Fibroblast of skin of left biceps (primary cell): ENCODE measurements at places on chromosomes 1 and 21.
A peak's percentile ranks its signal among the peaks of the same experiment; 100 is the strongest.

DNA sequence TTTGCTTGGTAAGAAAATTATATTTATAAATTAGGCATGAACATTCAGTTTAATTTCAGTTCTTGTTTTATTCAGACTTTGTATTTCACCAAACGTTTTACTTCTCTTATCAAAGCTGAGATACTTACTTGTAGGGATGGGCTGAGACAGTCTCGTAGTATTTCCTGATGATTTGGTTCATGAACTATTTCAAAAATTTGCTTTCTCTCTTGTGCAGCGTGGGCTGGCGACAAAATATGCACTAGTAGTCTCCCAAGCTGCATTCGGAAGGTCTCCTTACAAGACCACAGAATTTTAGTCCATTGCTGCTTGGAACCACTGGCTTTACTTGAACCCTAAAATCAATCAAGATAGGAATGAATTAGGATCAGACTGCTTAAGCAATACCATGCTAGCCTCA is 91.7 kb upstream of the GNG4 start:
- peak; percentile 72 for DNase-seq

- no peak for DNase-seq
Observed at GRCh38 chr1:18079941-18080735, 27.5 kb upstream of the IGSF21 start.

DNA sequence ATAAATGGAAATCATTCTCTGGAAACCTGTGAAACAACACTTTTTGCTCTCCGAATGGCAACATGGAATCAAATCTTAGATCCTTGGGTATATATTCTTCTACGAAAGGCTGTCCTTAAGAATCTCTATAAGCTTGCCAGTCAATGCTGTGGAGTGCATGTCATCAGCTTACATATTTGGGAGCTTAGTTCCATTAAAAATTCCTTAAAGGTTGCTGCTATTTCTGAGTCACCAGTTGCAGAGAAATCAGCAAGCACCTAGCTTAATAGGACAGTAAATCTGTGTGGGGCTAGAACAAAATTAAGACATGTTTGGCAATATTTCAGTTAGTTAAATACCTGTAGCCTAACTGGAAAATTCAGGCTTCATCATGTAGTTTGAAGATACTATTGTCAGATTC is 45.7 kb downstream of the PTGFR start:
- DNase-seq: no peak

DNA sequence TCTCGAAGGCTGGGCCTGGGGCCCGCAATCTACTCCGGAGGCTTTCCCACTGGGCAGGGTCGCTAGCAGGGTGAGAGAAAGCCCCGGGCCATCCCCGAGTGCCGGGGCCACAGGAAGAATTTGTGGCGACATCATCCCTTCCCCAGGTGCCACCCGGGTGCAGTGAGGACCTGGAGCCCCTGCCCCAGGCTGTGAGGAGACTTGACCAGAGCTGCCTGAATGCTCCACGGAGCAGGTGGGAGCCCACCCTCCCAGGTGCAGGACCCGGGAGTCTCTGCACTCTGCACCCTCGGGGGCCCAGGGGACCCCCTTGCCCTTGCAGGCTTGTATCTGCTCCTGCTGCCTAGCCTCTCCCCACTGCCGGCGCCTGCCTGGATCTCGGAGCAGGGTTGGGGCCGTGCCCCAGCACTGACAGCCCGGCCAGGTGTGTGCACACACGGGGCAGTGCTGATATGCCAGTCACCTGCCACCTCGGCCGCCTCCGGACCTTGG is 67.5 kb upstream of the RGS7 start:
- DNase-seq: no peak

DNA sequence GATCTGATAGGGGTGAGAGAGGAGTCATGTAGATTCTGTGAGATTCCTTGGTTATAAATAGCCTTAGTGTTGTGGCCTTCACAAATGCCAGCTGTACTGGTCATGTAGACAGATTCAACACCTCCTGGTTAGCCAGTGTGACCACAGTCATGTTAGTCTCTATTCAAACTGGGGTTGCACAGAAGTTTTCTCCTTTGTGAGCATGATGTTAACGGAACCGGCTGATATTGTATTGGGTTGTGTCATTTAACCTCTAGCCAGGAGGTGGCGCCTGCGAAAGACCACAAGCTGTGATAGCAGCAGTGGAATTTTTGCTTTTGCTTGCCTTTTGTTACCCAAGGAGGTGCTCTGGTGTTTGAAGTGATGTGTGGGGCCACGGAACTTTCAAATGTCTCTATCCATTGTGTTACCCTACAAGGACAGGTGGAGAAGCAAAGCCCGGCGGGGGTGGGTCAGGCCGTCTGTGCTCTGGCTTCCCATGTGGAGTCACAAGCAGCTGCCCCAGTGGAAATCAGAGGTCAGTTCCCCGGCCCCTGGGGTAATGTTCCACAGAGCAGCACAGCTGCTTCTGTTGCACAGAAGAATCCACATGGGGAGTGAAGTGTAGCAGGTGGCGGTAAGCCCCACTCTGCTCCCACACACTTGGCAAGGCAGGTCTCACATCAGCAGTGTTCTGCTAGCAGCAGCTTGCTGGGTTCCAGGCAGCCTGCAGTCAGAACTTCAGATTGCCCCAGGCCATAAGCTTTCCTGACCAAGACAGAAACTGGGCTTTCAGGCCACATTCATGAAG is 112.6 kb downstream of the ADAMTS1 start:
- peak; percentile 20 for DNase-seq

DNA sequence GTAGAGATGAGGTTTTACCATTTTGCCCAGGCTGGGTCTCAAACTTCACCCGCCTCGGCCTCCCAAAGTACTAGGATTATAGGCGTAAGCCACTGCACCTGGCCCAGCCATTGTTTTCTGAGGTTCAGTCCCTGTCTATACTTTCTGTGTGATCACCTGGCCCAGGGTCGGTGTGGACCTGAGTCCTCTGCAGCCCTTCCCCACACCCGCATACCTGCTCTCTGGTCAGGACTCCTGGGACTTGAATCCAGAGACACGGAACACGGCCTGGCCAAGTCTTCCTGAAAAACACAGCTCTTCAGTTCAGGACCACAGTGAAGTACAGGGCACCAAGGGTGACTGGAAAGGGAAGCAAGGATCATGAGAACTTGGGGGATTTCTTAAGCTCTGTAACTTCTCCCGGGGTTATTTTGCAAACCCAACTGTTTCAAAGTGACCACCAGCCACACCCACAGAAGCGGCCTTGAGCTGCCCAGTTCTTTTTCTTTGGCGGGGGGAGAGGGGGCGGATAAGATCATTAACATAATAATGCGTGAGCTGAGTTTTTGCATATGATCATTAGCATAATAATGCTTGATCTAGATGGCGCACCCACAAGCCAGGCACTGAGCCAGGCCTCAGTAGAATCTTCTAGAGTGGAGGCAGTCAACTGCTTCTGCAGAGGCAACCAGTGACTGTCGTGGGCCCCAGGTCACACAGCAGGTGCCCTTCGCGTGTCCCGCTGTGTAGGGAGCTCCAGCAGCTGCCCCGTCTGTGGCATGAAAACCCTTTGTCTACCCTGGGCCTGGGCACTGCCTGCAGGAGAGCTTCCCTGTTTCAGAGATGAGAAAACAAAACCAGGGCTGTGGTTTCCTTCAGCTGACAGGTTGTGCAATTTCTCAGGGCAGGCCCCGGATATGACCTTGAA is 1.7 kb upstream of the NADK start:
- DNase-seq: no peak
